Panc1 (cell line): ENCODE measurements at places on chromosomes 12 and 14. TPM values are rescaled to one million over a fixed set of nuclear protein-coding genes. Genes with fewer than 3 reads are reported as not detected.

- no peak for DNase-seq
Observed at GRCh38 chr14:67650694-67651093, 23.7 kb downstream of the VTI1B start.

The TNS2 gene
- 48.1 TPM for total RNA-seq

The KICS2 gene
- 9.6 TPM for total RNA-seq

DNA sequence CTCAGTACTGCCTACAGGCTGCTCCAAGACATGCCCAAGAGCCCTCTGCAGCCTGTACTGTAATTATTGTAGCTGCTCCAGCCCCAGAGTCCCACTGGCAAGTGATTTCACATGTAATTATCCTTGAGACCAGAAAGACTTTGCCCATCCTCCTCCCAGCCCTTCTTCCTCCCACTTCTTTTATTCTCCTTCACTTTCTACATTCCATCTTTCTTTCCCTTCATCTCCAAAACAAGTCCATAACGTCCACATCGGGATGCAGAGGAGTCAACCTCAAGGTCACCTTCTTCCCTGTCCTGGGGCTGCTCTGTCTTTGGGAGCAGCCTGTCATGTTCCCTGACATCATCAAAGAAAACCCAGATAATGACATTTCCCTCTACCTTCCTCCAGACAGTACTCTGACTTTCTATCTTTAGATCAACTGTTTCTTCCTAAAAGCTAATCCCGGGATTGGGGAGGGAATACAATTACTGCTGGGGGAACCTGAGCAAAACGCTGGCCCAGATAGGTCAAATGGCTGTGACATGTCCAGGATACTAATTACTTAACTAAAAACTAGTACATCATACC is 39.1 kb downstream of the SLC8A3 start:
- no peak for DNase-seq

The POTEM gene
- total RNA-seq: not detected

The TMEM117 gene
- total RNA-seq: 5.5 TPM

- no peak for DNase-seq
Observed at GRCh38 chr12:114729731-114730130, 45.8 kb upstream of the TBX3 start.

The SOX5 gene
- total RNA-seq: 0.23 TPM

GRCh38 chr12:98513379-98514322 is 1.7 kb upstream of the TMPO start:
- DNase-seq: no peak

DNA sequence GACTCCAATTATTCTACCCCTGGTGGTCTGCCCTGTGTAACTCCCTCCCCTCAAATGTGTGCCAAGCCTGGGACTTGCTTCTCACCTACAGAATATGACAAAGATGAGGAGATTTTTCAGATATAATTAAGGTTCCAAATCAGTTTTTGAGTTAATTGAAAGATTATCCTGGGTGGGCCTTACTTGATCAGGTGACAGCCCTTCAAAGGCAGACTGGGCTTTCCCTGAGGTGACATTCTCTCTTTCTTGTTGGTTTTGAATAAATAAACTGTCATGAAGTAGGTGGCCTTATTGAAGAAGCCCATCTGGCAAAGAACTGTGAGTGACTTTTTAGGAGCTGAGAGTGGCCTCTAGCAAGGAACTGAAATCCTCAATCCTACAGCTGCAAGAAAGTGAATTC is 106.0 kb downstream of the BRMS1L start:
- no peak for DNase-seq

The CSRP2 gene
- 7.8 TPM for total RNA-seq

The CLEC1A gene
- total RNA-seq: 0.41 TPM

- no peak for DNase-seq
Observed at GRCh38 chr14:26982071-26982470, 384.2 kb upstream of the NOVA1 start.

DNA sequence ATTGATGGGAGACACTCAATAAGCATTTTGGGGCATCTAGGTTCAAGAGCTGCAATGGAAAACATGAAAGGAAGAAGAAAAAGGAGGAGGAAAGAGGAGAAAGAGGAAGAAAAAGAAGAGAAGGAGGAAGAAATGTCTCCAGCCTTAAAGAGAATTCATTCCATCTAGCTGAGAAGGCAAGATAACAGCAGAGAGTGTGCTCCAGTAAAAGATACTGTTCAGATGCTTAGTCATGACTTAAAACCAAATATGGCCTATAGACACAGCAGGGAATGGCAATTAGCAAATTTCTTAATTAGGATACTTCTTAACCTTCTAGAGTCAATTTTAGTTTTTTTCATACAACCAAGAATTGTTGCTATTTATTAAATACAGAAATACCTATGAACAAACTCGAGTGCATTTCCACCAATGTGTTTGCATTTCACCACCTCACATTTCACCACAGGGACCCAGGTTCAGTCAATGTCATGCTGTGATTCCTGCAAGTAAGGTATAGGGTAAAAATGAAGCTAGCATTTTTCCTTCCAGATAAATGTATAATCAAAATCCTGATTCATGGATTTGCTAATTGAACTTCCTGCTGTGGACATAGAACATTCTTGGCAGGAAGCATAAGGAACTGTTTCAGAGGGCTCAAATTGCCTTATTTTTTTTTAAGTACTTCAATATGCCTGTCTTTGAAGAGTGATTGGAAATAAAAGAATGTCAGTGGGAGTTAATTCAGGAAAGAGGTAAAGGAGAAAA is 177.8 kb downstream of the RPS29 start:
- DNase-seq: no peak

GRCh38 chr12:100755186-100755585 is 39.4 kb upstream of the ANO4 start:
- no peak for DNase-seq

DNA sequence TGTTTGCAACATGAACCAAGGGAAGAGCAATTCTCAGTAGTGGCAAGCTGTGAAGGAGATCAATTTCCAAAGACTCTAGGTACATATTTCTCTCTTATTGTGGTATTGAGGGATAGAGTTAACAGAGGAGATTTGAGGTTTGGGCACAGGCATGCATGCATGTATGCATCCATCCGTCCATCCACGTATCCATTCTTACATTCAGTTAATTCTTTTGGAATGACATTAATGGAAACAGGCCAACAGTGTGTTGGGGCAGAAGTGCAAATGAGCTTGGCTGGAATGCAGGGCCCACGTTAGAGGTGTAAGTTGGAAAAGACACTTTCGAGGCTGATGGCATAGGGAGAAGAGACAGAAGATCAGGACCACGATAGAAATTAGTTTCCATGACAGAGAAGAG is 216.9 kb upstream of the PELI2 start:
- DNase-seq: no peak

GRCh38 chr12:122852336-122853275 is 17.3 kb downstream of the HIP1R start:
- no peak for DNase-seq

DNA sequence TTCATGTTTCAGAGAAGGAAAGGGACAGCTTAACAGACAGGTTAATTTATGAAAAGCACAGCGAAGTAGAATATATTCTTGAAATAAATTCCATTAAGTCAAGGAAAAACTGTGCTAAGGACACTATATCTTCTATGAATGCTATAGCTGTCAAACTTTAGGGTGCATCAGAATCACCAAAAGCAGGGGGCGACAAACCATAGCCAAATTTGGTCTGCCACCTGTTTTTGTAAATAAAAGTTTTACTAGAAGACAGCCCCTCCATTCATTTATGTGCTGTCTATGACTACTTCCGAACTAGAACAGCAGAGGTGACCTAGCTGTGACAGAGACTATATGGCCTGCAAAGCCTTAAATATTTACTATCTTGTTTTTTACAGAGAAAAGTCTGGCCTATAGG is 25.9 kb downstream of the PPP4R3A start:
- DNase-seq: no peak

The ARHGEF40 gene
- total RNA-seq: 11.1 TPM

The PAH gene
- 0.51 TPM for total RNA-seq

GRCh38 chr12:92021666-92022035 is 124.0 kb downstream of the BTG1 start:
- DNase-seq: no peak

The EML1 gene
- total RNA-seq: 35.3 TPM

GRCh38 chr12:22333713-22334409 is 646 bp downstream of the ST8SIA1 start:
- DNase-seq: no peak

- no peak for DNase-seq
Observed at GRCh38 chr14:44404036-44404435, 103.0 kb downstream of the FSCB start.

The B4GALNT1 gene
- 48.6 TPM for total RNA-seq

DNA sequence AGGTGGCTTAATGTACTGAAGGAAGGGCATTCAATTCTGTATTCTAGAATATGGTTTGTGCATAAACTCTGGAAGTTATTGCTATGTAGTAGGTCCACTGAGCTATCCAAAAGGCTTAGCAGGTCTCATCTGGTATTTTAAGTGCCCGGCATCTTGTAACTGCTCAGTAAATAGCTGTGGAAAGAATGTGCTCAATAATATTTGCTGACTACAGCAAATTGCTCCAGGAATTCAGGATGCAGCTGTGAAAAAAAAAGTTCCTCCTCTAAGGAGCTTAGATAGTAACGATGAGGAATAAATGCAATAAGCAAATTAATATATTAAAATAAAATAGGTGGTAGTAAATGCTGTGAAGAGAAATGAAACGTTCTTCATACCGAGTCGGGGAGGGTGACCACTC is 857.1 kb downstream of the AACS start:
- no peak for DNase-seq

The AMDHD1 gene
- 0.54 TPM for total RNA-seq

DNA sequence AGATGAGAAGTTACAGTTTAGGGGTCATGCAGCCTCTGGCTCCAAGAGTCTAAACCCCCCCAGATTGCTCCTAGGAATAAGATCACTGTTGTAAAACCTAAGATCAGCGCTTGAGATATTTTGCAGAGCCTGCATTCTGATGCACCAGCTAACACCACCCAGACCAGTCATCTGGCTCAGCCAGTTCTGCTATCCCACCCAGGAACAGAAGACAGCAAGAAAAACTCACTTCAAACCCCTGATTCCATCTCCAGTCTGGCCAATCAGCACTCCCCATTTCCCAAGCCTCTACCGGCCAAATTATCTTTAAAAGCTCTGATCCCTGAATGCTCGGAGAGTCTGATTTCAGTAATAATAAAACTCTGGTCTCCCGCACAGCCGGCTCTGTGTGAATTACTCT is 158.6 kb downstream of the ZNF664 start:
- DNase-seq: no peak

The PIWIL1 gene
- not detected for total RNA-seq

- DNase-seq: no peak
Observed at GRCh38 chr14:50830932-50831725, at the start of gene NIN. Gene NIN (minus strand): TSS chr14:50831162. CDS start chr14:50822056, 9,106 bp downstream.

DNA sequence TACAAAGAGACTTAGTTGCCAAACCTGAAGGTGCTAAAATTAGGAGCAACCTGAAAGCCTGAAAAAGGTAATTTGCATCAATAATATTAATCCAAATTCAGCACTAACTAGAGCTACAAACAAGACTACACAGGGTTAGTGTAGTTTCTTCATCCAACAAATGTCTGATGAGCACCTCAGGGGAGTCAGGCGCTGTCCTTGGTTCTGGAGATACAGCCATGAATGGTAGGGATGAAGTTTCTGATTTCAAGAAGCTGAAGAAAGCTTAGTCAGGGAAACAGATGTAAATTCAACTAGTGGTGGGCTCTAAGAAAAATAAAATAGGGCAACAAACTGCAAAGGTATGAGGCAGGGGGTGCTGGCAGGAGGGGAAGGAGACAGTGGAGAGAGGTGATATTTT is 266.3 kb downstream of the GLT1D1 start:
- DNase-seq: no peak

DNA sequence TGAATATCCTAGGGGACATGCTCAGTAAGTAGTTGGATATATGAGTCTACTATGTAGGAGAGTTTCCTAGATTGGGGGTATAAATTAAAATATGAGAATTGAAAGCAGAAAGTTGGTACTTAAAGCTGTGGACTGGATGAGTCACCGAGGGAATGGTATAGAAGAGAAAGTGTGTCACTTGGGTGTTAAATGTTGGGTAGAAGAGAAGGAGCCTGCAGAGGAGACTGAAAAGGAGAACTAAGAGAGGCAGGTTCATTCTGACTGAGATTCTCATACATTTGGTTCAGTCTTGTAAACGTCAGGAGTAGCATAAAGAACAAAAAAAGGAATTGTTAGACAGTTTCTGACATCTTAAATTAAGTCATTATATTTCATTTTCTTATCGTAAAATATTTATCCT is 19.9 kb downstream of the LRRC9 start:
- DNase-seq: no peak

- DNase-seq: no peak
Observed at GRCh38 chr14:98374136-98374535, 897.9 kb downstream of the BCL11B start.

The USP5 gene
- total RNA-seq: 104 TPM

DNA sequence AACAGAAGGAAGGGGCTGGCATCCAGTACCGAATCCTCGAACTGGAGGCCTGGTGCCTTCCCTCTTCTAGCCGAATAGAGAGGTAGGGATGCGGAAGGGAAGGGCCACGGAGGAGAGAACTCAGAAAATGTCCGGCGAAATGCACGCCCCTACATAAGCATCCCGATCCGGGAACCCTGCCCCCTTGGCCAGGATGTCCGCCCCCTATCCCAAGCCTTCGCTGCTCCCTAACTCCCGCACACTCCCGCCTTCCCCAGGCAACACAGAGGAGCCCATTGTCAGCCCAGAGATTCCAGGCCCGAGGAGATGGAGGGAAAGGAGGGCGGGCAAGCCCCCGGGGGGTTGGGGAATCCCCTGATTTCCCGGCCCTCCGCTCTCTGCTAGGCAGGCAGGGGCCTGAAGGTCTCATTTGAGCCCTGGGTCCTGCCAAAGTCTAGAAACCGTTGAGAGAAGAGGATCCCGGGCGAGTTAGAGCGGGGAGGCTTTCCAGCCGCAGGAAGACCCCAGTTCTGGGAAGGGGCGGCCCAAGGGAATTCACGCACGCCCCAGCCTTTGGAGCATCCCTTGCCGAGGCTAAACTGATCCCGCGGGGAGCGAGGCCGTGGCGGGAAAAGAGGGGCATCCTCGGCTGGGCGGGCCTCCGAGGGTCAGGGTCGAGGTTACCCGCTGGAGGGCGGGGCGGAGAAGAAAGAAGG is 569 bp upstream of the ARHGEF40 start:
- DNase-seq: no peak

- no peak for DNase-seq
Observed at GRCh38 chr12:120381752-120382419, 12.9 kb upstream of the MSI1 start.

DNA sequence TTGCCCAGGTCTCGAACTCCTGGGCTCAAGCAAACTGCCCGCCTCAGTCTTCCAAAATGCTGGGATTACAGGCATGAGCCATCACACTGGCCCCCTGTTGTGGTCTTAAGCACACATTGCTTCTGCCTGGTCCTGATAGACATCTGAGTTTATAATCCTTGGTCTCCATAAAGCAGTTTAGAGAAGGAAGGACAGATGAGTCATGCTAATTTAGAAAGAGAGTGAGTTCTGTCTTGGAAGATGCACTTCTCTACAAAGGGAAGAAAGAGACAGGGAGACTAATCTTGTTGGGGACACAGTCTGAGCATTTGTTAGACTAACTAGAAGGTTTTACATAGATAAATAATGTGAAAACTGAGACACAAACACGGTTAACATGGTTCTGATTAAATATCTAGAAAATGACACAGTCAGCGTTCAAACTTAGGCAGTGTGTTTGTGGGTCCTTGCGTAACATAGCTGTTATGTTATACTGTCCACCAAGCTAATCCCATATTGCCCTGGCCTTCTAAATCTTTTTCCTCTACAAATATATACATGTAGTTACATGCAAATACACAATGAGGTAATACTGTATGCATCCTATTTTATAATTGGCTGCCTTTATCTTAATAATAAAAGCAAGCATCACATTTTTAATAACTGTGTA is 31.0 kb downstream of the SAMD4A start:
- no peak for DNase-seq
